NCI-H446 (cell line): ENCODE measurements at places on chromosomes 6 and 20.

- no peak for DNase-seq
Observed at GRCh38 chr6:134065706-134066105, 13.3 kb upstream of the SLC2A12 start.

DNA sequence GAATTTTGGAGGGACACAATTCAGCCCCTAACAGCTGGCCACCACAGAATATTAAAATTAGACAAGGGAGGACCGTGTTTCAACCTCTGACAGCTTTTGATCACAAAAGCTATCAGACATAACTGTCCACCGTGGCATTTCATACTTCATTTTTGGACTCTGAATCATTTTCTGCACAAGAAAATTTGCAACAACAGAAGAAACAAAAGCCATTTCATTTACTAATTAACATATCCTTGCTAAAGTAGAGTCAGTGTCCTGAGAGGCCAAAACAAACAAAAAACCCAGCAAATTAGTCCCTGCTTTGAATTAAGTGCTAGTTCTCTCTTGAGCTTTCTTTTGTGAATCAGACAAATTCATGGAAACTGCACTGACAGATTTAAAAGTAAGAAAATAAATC is 17.6 kb upstream of the COL12A1 start:
- no peak for DNase-seq

DNA sequence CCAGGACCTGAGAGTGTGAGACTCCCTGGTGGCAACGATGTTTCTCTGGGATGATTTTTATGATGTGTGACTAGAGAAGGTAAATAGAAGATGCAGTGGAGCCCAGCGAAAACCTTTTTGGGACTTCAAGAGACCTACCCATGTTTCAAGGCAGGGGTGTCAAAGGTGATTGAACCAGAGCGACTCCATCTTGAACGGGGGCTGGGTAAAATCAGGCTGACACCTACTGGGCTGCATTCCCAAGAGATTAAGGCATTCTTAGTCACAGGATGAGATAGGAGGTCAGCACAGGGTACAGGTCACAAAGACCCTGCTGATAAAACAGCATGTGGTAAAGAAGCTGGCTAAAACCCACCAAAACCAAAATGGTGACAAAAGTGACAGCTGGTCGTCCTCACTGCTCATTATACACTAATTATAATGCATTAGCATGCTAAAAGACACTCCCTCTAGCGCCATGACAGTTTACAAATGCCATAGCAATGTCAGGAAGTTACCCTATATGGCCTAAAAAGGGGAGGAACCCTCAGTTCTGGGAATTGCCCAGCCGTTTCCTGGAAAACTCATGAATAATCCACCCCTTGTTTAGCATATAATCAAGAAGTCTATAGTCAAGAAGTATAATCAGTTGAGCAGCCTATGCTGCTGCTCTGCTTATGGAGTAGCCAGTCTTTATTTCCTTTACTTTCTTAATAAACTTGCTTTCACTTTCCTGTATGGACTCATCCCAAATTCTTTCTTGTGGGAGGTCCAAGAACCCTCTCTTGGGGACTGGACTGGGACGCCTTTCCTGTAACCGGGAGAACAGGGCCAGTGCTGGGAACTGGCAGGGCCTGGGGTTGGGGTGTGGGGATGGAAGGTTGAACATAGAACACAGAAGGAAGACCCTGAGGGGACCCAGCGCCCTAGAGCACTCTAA is 526.4 kb downstream of the QKI start:
- DNase-seq, result no peak

- peak; percentile 60 for DNase-seq
Observed at GRCh38 chr6:88238065-88238464, 71.9 kb upstream of the CNR1 start.

GRCh38 chr6:6927521-6928361 is 180.0 kb upstream of the RREB1 start:
- no peak for DNase-seq

- no peak for DNase-seq
Observed at GRCh38 chr6:136628996-136629395, 78.8 kb upstream of the MAP7 start.

DNA sequence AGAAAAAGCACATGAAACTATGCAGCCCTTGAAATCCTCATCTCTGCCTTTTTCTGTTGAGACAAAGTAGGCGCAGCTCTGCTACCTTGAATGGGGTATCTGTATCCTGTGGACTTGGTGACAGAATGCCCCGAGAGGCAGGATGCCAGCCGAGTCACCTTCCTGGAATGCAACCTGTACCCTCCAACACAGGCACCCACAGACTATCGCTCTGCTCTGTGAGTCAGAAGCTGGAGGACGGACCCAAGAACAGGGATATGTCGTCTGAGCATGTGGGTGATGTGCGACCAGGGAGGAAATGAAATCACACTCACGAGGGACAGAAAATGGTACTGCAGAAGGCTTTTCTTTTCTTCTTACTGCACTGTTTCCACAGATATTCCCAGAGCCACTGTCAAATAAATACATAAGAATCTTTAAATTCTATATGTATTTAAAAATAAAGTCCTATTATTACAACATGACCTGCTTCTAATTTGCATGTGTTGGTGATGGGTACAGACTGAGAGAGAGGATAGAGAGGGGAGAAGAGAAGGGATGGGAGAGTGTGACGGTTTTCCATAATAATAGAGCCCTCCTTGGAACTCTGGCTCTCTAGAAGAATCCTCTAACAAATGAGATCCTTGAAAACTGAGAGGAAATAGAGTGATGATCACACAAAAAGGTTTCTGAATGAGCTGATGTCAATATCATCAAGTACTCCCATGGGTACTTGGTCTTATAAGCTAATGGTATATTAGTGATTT is 308.1 kb downstream of the FOXC1 start:
- DNase-seq, result no peak

- no peak for DNase-seq
Observed at GRCh38 chr6:152399399-152399798, 237.8 kb downstream of the SYNE1 start.

GRCh38 chr6:13407709-13408695 is 79.4 kb downstream of the GFOD1 start:
- DNase-seq, result no peak

GRCh38 chr6:14717307-14717706 is 528.6 kb upstream of the JARID2 start:
- no peak for DNase-seq

GRCh38 chr6:802701-803100 is 109.8 kb upstream of the EXOC2 start:
- DNase-seq, result no peak

DNA sequence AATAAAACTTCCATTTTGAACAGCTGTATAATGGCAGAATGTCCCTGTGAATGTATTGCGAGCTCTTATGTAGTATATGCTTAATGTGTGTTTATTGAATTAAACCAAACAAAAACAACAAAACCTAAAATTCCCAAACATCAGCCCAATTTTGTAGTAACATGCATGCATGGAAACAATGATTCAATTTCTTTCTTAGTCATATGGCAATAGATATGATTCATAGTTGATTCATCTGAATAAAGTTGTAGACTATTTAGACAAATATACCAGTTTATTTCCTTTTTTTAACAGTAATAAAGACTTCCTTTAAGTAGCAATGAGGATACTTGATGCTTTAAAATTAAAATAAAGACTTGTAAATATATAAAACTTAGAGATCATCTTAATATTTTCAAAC is 670.6 kb downstream of the CD109 start:
- DNase-seq, result no peak

DNA sequence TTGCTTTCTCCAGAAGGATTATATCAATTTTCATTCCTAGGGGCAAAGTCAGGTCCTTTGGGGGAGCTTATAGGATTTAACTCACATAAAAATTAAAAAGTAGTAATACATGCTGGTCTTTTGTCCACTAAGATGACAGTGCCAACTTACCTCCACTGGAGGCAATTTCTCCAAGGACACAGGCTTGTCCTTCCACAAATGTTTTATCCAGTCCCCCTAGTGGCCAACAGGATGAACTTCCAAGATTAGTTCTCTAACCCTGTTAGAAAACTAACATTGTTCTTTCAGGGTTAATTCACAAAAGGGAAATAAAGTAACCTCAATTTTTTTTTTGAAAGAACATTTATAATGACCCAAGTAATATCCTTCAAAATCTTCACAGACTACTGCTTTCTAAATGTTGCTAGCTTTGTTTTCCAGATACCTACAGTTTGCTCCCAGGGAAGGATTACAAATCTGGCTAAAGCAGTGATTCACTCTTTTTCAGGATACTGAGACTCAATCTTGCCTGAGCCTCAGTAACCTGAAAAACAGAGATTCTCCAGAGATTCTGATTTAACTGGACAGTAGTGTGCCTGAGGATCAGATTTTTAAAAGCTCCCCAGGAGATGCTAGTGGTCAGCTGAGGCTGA is 31.7 kb upstream of the UBR2 start:
- DNase-seq, result peak; percentile 71

DNA sequence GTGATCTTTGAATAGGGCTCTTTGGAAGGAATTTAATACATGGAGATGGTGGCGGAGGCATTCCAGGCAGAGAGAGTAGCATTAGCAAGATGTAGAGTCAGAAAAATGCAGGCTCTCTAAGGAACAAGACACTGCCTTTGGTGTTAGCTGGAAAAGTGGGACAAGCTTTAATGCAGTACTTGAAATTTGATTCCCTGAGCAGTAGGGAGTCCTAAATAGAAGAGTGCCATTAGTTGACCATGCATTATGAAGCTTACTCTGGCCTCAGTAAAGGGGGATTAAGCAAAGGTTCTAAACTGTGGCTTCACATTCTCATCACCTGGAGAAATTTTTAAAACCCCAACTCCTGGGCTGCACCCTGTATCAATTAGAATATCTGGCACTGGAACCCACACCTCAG is 494.8 kb upstream of the SOX4 start:
- no peak for DNase-seq

DNA sequence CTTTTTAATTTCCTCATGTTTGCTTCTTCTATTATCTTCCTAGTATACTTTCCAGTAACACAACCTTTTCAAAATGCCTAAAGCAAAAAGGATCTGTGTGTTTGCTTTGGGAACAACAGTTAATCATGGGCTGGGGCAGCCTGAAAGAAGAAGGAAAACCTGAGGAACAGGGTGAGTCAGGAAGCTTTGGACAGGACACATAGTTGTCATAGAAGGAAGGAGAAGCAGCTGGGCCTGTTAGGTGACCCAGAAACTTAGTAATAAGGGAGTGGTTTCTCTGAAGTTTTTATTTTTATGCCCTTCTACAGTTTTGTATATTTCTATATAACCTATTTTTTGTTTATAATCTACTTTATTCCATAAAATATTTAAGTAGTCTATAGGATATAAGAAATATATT is 61.4 kb downstream of the CD24 start:
- DNase-seq, result no peak

DNA sequence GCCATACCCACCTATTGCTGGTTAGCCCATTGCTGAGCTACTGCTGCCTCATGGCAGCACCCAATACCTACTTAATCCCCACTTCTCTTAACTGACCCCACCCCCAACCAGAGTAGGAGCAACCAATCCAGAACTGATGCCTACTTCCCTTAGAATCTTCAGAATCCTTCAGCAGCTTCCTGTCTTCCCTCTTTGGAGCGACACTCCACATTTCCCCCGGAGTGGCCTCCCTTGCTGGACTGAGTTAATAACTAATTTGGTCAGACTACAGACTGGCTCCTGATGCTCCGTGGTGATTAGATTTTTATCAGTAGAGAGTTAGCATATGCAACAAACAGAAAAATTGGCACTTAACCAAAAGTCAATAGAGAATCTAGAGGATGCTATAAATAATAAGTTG is 51.2 kb upstream of the UBR2 start:
- no peak for DNase-seq

DNA sequence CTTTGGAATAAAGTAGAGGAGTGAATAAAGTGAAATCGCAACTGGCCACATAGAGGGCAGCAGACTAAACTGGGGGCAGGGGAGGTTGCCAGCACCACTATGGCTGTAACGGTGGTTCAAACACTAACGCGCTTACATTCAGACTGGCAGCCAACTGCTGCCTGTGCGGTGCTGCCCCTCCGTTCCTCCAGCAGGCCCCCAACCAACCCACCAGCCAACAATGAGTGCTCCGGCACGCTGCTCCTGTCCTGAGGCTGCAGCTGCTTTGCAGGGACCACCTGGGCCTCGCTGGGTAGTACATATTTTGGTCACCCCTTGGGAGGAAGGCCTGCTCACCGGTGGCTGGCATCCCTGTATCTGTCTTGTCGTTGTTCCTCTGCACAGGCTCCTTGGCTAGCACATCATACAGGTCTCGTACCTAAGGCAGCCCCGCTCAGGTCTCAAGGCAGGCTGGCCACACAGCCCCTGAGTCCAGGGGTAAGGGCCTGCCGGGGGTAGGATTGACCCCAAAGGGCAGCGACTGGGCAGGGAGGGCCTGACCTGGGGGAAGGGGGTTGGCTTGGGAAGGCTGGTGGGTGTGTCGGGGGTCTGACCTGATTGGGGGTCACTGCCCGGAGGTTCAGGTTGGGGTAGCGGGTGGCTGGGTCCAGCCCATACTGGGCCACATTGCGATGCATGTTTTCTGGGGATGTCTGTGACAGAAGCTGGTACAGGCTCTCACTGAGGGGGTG is 6.3 kb downstream of the MICAL1 start:
- no peak for DNase-seq

DNA sequence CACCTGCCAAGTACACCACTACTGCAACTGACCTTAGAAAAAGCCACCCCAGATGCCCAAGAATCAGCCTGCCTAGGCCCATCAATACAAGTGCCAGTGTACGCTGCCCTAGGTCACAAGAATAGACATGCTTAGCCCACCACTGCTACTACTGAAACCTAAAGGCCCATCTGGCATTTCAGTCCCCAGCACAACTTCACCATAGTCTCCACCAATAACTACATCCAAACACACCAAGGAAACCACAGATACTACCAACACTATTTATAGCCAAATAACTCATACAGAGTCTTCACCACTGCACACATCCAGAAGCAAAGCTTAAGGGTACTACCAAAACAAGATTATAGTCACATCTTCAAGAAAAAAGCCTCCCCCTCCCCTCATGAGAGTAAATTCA is 28.2 kb downstream of the TREML4 start:
- no peak for DNase-seq

GRCh38 chr20:16917636-16918035 is 169.5 kb downstream of the OTOR start:
- peak; percentile 39 for DNase-seq

- no peak for DNase-seq
Observed at GRCh38 chr6:64326939-64327338, 691.3 kb downstream of the PHF3 start.

DNA sequence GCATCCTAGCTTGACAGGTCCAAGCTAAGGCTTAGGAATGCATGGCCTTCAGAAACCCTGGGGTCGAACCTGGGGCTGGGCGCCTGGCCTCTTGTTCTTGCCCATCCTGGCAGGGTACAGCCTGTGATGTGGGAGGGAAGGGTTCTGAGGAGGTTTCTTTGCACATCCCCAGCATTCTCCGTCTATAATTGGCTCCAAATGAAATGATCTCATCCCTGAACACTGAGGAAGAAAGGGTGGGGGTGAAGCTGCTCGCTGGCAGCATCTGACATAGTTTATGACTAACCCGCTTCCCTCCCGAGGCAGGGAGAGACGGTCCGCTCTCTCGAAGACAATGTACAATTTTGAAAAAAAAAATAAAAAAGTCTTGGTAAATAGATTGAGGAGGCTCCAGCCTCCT is 67.1 kb upstream of the ZNFX1 start:
- peak; percentile 88 for DNase-seq

GRCh38 chr6:106558364-106558763 is 70.9 kb downstream of the RTN4IP1 start:
- DNase-seq, result no peak
